D721Med (cell line): ENCODE measurements at places on chromosomes 13 and 19.

- no peak for DNase-seq
Observed at GRCh38 chr19:7789447-7789846, 26.4 kb downstream of the CLEC4M start.

- no peak for DNase-seq
Observed at GRCh38 chr13:38990693-38991092, at the start of gene STOML3. TSS of gene STOML3 (minus strand) at chr13:38990831. CDS start at chr13:38990721, 110 bp downstream.

DNA sequence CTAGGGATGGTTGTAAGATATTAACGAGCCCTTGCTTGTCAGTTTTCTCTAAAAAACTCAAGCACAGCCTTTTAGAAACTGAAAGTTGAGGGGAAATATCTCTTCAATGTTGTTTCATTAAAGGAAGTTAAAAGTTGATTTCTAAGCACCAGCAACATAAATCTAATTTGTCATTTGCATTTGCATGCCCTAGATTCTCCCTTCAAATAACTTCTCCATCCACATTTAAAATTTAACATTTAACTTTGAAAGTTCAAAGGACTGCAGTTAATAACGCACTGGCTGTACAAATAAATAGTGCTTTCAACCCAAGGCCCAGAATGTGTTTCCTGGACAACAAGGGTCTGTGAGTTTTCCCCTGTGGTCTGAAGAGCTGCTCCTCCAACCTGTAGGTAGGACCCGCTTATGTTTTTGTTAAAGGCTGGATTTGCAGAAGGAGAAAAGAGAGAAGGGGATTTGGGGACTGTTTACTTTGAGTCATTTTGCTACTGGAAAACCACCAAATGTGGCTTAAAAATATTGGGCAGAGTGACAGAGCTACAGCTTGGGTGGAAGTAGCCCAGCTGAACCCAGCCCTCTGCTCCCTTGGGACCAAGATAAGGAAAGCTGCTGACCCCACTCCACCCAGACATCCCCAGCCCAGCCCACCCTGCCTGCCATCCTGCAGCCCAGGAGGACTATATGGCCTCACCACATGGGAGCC, 39.8 kb downstream of the TNFRSF19 start:
- DNase-seq: no peak

DNA sequence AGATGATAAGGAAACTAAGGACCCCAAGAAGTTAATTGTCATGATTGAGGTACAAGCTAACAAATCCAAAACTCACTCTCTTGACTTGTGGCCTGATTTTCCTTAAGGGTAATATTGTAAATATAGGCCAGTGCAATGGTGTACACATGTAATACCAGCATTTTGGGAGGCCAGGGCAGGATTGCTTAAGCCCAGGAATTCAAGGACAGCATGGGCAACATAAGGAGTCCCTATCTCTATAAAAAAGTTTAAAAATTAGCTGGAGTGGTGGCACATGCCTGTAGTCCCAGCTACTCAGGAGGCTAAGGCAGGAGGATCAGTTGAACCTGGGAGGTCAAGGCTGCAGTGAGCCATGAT, 28.7 kb upstream of the GARRE1 start:
- no peak for DNase-seq

DNA sequence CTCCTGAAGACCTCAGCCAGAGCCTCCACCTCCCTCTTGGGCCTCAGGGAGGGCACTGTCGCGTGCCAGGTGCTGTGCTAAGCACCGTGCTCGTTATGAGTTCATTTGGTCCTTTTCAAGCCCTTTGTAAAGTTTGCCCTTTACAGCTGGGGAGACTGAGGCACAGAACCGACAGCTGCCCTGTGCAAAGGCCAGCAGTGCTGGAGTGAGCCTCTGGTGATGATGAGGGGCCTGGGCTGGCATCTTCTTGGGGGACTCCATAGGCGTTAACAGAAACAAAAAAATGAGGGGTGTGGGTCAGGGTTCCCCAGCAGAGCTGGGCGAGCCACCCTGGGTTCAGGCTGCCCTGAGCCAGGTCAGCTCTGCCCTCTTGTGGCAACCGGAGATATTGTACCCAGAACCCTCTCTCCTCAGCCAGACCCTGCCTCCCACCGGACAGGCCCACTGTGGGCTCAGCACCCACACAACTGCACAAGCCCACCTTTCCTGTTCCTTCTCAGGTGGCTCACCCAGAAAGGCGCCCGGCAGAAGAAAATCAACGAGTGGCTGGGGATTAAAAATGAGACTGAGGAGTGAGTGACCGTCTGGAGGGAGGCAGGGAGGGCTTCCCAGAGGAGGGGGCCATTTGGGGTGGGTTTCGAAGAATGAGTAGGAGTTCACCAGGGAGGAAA, 5.5 kb upstream of the IFI30 start:
- DNase-seq: peak; percentile 97

GRCh38 chr13:75721307-75721706, 85.2 kb downstream of the LMO7 start:
- no peak for DNase-seq

DNA sequence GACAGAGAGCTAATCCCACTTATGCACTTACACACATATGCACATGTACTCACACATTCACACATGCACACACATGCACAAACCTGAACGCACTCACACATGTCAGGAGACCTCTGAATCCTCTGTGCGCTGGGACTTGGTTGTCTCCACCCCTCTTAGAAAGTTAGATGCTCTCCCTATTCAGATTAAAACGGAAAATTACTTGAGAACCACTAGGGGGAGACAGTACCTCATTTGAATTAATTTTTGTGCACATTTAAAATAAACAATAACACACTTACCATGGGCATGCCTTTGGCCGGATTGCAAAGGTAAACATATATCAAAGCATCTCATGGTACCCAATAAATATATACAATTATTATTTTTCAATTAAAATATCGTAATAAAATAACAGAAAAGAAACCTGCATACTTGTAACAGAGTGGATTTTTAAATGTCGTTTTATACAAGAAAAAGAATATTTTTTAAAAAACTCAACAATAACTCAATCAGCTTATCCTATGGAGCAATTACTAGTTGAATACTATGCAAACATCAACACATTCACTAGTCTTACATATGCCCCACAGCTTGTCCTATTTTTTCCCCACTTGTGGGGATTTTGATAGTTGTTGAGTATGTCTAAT, 9.5 kb upstream of the LILRB4 start:
- DNase-seq: no peak

- no peak for DNase-seq
Observed at GRCh38 chr19:11273989-11274388, 11.7 kb upstream of the DOCK6 start.

- no peak for DNase-seq
Observed at GRCh38 chr13:89541091-89542030, 1806.1 kb upstream of the MIR17HG start.

- no peak for DNase-seq
Observed at GRCh38 chr19:57269515-57270250, 10.6 kb upstream of the ZNF460 start.

DNA sequence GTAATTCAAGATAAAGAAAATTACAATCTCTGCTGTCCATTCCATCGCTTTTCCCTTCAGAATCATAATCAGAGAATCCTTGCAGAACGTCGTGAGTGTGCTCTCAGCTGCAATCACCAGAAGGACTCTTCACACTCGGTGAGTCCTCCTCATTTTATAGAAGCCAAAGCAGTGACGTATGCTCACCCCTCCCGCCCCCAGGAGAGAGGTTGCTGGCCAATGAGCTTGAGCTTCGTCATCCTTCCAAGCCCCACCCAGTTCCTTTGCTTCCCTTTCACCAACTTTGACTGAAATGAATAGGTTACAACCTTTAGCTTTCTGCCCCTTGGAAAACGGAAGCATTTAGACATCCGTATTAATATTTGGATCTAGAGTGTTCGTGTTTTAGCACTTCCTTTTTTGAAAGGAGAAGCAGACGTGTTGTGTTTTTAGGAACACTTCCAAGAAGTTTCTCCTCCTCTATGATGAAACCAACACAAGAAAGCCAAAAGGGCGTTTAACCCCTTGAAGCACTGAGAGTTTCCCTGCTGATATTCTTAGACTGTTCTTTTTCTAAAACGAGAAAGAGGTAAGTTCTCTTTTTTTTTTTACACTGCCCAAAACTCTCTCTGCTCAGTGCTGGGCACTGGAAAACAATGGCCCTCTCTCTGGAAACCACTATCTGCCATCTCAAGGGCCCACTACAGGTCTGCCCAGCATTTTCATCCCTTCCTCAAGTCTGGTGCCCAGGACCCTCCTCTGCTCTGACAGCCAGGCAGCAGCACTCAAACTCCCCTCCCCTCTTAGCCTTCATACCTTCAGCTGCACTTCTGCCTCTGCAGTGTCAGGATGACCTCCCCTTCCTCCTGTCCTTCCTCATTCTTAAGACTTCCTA, 44.3 kb upstream of the CEACAM21 start:
- no peak for DNase-seq

DNA sequence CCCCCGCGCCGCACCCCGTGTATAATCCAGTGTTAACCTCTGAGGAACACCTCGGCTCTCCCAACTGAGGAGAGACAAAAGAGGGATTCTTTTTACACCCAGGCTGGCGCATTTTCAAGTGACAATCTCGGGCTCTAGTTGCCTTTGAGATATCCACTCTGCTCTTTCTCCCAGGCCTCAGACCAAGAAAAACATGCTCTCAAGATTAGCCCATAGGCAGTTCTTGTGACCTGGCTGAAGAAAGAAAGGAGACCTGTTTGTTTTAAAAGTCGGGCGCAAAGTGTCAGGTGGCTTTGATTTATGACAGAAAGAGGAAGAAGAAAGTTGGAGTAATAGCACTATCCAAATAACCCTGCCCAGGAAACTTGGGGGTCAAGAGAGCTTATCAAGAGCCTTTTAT, 27.3 kb downstream of the SHISA2 start:
- DNase-seq: no peak

DNA sequence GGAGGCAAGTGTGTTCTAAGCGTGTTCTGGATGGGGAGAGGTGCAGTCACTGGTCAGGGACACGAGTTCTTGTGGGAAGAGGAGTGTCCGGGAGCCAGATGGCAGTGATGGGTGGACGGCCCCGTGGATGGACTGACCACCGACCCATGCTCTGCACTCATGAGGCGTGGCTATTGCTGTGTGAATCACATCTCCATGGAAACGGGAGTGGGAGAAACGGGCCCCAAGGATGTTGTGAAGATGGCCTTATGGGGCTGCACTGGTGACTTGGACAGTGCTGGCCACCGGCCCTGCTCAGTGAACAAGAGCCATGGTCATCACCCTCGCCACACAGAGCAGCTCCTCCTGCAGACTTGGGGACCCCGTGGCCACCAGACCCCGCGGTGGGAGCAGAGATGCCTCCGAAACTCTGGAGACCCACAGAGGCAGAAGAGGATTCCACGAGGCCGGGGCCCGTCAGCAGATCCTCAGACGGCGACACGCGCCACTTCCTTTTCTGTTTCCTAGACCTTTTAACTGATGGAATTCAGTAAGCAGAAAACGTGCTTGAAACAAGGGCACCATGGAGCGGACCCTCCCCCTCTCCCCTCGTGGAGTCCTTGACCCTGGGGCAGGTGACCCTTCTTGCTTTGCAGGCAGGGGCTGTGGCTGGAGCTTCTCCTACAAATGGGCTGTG, 47.5 kb downstream of the GAS6 start:
- DNase-seq: no peak

- no peak for DNase-seq
Observed at GRCh38 chr19:55623561-55623960, 805 bp downstream of the ZNF784 start.

- peak; percentile 51 for DNase-seq
Observed at GRCh38 chr19:56252699-56253422, 19.7 kb upstream of the EDDM13 start.

DNA sequence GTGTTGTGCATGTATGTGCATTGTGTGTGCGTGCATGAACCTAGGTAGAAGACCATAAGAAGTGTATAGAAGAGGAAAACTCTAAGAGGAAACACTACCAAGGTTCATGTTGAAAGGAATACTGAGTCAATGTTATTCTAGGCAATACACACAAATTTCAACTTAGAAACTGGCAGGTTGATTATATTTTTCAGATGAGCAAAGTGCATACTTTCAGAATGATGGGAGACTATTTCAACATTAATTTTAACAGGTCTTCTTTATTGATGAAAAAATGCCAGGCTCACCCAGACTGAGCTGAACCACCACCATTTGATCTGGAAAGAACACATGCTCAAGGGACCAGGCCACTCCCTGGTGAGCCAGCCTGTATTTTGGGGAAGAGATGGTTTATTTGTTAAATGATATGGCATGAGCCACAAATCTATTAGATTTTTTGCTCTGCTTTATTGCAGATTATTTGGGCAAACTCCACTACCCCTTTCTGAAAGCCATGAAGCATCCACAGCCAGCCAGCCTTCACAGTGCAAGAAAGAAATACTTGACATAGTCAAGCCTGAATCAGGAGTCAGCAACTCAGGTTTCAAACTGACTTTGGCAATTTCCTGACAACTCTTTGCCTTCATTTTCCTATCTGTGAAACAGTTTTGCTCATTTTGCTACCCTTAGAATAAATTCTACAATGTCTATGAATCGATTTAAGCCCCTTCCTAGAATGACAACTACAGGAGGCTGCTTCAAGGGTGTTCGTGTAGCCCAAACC, 368.9 kb downstream of the COG6 start:
- no peak for DNase-seq

GRCh38 chr19:456547-457110, 4.2 kb downstream of the SHC2 start:
- no peak for DNase-seq
